Nasal cavity respiratory epithelium epithelial cell of viscerocranial mucosa (primary cell): ENCODE measurements at places on chromosomes 7 and 10. TPM values are rescaled to one million over a fixed set of nuclear protein-coding genes. Genes with fewer than 3 reads are reported as not detected.

TRPV5 gene
- not detected in 2 replicates for total RNA-seq

TFR2 gene
- under 0.01 and 0.14 TPM in 2 replicates for total RNA-seq

SLC25A13 gene
- total RNA-seq = 13.7 and 20.9 TPM in 2 replicates

ITPRIP gene
- total RNA-seq = 52.6 and 79.2 TPM in 2 replicates

TMEM184A gene
- total RNA-seq = 8.5 and 22.2 TPM in 2 replicates

DTX2 gene
- total RNA-seq = 14.4 and 32.6 TPM in 2 replicates

ANKRD61 gene
- total RNA-seq = under 0.01 and 0.21 TPM in 2 replicates

SLC18A3 gene
- not detected in 2 replicates for total RNA-seq

SNX10 gene
- 1.0 and 3.6 TPM in 2 replicates for total RNA-seq

CALCR gene
- total RNA-seq = not detected in 2 replicates

KLHL7 gene
- 32.1 and 41.4 TPM in 2 replicates for total RNA-seq

ACHE gene
- total RNA-seq = under 0.01 and 0.28 TPM in 2 replicates

GIMAP6 gene
- total RNA-seq = under 0.01 TPM in 1 of 2 replicates, not detected in the other

KEL gene
- total RNA-seq = 0.28 TPM in 1 of 2 replicates, not detected in the other
